HFF-Myc (cell line): ENCODE measurements at places on chromosomes 12 and 14.

GRCh38 chr12:56947633-56948456, 9.6 kb downstream of the RDH16 start:
- no peak for DNase-seq

- DNase-seq = peak; percentile 74
Measured at GRCh38 chr12:80837342-80837978, 100.3 kb downstream of the LIN7A start.

- DNase-seq = no peak
Measured at GRCh38 chr12:81039231-81039630, 38.6 kb upstream of the ACSS3 start.

GRCh38 chr12:41224066-41224465, 35.9 kb downstream of the PDZRN4 start:
- DNase-seq = no peak

GRCh38 chr14:81301813-81302212, 81.1 kb upstream of the GTF2A1 start:
- no peak for DNase-seq

- no peak for DNase-seq
Measured at GRCh38 chr14:105602799-105603793, 76.7 kb downstream of the TMEM121 start.

DNA sequence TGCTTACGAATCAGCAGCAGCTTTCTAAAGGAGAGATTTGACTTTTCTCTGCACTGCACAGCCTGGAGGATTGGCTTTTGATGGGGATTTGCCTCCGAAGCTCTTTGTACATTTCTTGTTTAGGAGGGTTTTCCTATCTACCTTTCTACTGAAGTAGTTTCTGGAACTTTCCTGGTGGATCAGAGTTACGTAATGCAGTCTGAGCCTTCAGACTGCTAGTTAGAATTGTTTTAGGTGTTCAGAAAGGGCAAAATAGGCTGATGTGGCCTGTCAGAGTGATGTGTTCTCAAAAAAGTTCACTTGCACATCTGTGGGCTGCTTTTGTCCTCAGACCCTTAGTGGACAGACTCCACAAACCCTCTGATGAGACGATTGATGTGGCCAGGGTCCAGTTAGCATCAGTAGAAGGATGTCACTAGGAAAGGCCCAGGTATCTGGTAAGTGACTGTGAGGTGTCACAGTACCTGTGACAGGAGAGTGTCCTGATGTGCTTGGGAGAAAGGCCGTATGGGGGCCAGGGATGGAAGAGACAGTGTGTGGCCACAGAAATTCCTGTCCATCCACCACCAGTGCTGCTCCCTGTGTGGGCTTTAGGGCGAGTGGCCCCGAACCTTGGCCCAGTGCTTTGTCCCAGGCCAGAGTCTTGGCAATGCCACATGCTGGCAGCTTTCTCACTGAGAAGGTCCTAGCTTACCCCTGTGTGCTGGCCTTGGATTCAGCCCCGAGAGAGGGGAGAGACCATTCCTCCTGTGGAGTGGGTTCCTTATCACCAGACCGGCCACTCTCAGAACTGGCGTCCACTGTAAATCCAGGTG, 4.4 kb upstream of the ACADS start:
- no peak for DNase-seq

GRCh38 chr12:119594399-119594730, 791 bp downstream of the TMEM233 start:
- DNase-seq = no peak

DNA sequence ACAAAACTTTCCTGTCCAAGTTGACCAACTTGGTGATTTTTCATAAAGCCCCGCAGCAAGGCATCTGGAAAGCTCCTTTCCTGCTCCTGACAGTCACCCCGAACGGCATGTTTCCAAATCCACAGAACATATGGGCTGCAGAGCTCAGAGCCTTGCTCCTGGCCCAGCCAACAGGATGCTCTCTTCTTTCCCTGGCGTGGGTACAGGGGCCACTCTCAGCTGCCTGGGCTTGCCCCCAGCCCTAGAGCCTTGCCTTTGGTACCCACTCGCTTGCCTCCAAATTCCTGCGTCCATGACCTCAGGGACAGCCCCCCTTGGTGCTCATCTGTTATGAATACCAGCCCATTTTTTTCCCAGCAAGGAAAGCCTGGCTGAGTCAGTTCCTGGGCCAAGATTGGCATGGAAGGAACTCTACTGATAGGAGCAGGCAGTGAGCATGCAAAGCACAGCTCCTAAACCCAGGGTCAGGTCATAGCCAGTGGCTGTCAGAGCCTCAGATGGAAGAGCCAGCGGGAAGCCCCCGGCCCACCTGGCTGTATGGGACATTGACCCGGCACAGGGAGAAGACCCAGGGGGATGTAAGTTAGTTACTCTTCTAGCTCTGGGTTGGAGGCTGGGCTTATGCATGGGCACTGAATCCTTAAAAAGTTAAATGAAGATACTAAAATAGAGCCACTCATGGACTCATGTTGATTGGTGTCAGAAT, 105.3 kb upstream of the RTL1 start:
- peak; percentile 62 for DNase-seq

GRCh38 chr12:88940854-88941253, 360.6 kb upstream of the KITLG start:
- DNase-seq = no peak

- DNase-seq = no peak
Measured at GRCh38 chr12:121175383-121176119, 34.4 kb upstream of the P2RX4 start.

- DNase-seq = no peak
Measured at GRCh38 chr14:106841701-106842100, 1315.3 kb downstream of the TMEM121 start.

- no peak for DNase-seq
Measured at GRCh38 chr12:104680070-104680469, 223.3 kb downstream of the CHST11 start.

DNA sequence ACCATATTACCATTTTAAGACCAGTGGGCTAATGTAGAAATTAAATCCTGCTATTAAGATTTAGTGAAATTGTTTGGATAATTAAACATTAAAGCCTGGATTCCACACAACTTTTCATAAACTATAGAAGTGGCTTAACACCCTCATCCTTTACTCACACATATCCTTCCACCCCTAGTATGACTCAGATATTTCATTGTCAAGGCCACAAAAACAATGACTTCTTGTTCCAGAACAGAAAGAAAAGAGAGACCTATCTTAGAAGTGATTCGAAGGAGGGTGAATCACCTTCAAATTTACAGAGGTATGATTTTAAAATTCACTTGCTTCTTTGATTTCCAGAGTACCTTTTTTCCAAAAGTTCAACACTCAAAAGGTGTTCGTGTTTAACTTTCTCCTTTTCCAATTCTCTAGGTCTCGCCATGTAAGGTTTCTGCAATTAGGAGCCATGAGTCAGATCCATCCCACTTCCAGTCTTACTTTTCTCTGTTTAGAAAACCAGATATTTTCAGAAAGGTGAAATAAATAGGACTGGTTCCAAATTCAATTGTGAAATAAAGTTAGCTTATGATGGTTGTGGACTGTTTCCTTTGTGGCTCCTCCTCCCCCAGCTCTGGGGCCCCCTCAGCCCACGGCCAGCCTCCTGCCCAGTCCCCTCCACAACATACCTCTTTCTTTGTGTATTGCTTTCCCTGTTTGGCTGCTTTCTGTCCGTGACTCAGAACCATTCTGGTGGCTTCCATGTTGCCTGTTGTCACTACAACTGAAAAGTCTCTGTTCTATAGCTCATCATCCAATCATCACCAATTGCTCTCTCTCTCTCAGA, 24.6 kb upstream of the MGP start:
- DNase-seq = no peak

DNA sequence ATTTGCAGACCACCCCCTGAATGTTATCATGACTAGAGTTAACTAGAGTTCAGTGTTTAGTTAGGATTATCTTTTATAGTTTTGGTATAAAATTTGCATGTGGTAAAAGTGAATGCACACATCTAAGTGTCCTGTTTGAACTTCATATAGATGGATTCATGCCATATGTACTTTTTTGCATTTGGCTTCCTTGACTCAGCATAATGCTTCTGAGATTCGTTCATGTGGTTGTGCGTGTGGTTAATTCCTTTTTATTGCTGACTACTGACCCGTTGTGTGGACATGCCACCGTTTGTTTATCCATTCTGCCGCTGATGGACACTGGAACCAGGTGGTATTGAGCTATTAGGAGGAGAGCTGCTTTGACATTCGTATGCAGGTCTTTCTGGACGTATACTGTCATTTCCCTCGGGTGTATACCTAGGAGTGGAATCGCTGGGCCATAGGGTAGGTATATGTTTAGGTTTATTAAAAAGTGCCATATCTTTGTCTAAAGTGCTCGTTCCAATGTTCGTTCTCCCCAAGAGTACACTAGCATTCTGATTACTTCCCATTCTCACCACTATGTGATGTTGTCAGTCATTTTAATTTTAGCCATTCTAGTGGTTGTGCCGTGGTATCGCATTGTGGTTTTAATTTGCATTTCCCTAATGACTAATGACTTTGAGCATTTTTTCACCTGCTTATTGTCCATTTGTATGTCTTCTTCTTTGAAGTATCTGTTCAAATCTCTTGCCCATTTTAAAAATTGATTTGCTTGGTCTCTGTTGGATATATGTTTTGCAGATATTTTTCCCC, 37.7 kb downstream of the RIN3 start:
- DNase-seq = no peak

DNA sequence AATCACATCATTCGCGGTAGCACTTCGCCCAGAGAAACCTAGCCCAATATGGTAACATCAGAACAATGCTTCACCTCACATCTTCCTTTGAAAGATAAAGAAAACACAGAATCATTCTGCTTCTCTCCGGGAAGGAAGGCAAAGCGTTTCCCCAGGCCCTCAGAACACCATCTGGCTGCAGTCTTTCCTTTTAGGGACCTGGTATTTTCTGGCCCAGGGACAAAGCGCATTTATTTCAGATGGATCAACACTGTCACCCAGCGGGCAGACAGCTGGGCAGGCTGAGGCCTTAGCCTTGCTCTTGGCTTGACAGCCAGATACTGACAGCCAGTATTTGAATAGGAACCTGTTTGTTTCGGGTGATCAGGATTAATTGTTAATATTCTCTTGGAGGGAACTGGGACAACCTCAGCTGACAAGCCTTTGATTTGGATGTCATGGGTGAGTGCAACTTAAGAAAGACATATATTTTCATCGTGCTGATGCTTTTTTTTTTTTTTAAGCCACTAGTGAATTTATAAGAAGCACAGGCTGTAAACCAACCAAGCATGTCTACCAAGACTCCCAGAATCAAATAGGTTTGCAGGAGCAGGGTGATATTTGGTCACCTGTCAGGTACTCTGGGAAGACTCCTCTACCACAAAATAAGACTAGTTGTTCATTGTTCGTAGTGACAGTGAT, 118.9 kb downstream of the VEZT start:
- DNase-seq = peak; percentile 92

- DNase-seq = no peak
Measured at GRCh38 chr14:84826294-84826693, 703.6 kb upstream of the FLRT2 start.

- DNase-seq = no peak
Measured at GRCh38 chr14:47526591-47527244, 148.7 kb downstream of the MDGA2 start.
